ENCODE measurements at places on chromosomes 2 and 18. TPM values are rescaled to one million over a fixed set of nuclear protein-coding genes. Genes with fewer than 3 reads are reported as not detected.

DNA sequence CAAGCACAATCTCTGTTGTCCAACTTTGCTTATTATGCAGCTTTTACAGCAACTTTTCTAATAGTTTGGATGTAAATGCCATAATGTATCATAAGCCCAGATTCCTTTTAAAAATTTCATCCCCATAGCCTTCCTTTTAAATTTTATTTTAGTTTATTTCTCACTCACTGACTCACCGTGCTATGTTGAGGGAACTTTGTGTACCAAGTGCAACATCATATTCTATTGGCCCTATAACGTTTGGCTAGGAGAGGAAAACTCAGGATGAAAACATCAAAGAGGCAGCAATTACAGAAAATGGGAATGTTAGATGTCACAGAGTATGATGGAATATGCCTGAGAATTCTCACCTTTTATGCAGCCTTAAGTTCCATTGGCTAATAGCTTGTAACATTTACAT is 135.5 kb downstream of the LCLAT1 start:
- H3K4me3 ChIP-seq: no peak overlapping the region
- H3K27me3 ChIP-seq: no peaks in the 10 kb centered on the region
- no peaks in the 10 kb centered on the region for H3K36me3 ChIP-seq
- no peak overlapping the region for H3K27ac ChIP-seq

DNA sequence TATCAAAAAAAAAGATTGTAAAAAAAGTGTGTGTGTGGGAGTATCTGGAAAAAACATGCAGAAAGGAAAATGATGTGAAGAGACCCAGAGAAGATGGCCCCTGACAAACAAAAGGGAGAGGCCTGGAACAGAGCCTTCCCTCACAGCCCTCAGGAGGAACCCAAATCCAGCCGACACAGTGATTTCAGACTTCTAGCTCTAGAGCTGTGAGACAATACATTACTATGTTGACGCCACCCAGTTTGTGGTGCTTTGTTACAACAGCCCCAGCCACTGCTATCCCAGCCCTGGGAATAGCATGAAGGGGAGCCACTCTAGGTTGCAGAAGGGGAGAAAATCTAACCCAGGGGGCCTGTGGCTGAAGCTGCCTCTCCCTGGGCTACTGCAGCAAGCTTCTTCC is 59.0 kb upstream of the ZBTB7C start:
- no peak for DNase-seq
- no peaks in the 10 kb centered on the region for H3K4me1 ChIP-seq
- no peaks in the 10 kb centered on the region for H3K36me3 ChIP-seq

RAB27B gene
- total RNA-seq: 0.20 TPM

DNA sequence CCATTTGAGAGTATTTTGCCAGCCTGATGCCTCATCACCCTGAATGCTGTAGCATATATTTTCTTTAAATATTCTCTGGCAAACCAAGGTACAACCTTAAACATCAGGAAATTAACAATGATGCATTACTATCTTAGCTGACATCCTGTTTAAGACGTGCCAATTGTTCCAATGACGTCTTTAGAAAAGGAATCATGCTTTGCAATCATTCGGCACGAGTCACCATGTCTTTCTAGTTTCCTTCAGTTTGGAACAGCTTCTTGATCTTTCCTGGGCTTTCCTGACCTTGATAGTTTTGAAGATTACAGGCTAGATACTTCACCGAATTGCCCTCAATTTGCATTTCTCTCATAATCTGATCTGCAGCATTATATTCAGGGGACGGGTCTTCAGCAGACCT is 88.2 kb upstream of the GLI2 start:
- no peaks in the 10 kb centered on the region for H3K36me3 ChIP-seq
- no peaks in the 10 kb centered on the region for H3K27me3 ChIP-seq
- no peaks in the 10 kb centered on the region for H3K4me1 ChIP-seq

TUBB6 gene
- 25.3 TPM for total RNA-seq

DNA sequence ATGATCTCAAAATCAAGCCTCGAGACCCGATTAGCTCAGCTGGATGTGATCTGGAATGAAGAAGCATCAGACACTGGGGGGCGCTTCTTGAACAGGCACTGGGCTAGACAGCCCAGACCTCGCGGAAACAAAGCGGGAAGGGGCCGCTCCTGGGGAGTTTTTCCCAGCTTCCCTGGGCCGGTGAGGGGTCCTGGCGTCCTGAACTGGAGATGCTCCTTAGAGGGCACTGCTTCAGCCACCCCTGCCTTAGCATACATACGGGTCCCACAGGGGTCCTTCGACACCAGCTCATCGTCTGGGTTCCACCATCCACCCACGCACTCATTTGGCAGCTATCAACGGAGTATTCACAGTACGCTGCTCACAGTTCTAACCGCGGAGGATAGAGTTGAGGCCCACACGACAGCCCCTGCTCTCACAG is 146.7 kb downstream of the TSN start:
- no peaks in the 10 kb centered on the region for H3K27me3 ChIP-seq
- H3K4me1 ChIP-seq: no peaks in the 10 kb centered on the region
- H3K4me3 ChIP-seq: no peak overlapping the region
- H3K27ac ChIP-seq: no peak overlapping the region

DNA sequence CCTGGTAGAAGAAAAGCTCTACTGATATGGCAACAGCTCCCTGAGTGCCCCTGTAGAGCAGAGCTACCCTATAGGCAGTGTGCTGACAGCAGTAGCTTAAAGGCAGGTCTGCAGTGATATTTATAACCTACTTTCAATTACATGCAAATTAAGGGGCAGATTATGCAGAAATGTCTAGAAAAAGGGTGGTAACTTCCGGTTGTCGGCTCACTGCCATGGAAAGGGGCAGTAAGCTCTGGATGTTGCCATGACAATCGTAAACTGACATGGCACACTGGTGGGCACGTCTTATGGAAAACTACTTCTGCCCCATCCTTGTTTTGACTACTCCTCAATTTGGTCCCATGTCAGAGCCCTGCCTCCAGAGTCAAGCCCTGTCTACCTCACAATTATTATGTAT is 2.9 kb upstream of the TYMS start:
- H3K27ac ChIP-seq: no peak overlapping the region
- no peaks in the 10 kb centered on the region for H3K36me3 ChIP-seq
- DNase-seq: no peak
- peaks cover 2% of the 10 kb centered on the region for H3K27me3 ChIP-seq
- H3K4me3 ChIP-seq: no peak overlapping the region
